Activated naive CD4-positive, alpha-beta T cell treated with anti-CD3 and anti-CD28 coated beads for 36 hours (primary cell): ENCODE measurements at places on chromosomes 2 and 18. TPM values are rescaled to one million over a fixed set of nuclear protein-coding genes. Genes with fewer than 3 reads are reported as not detected.

- no peak for DNase-seq
Measured at GRCh38 chr18:8496186-8496585, 113.1 kb upstream of the RAB12 start.

- no peak for DNase-seq
Measured at GRCh38 chr2:9663008-9663879, 32.4 kb upstream of the YWHAQ start.

The CHRNG gene
- not detected for total RNA-seq

- no peak for DNase-seq
Measured at GRCh38 chr2:189147361-189147760, 32.2 kb downstream of the COL5A2 start.

The ANKRD62 gene
- total RNA-seq, result not detected

- DNase-seq, result peak; percentile 75
Measured at GRCh38 chr2:171160119-171160955, at the start of gene TLK1. TLK1 (minus strand) TSS chr2:171160893; CDS start chr2:171160428, 465 bp downstream.

DNA sequence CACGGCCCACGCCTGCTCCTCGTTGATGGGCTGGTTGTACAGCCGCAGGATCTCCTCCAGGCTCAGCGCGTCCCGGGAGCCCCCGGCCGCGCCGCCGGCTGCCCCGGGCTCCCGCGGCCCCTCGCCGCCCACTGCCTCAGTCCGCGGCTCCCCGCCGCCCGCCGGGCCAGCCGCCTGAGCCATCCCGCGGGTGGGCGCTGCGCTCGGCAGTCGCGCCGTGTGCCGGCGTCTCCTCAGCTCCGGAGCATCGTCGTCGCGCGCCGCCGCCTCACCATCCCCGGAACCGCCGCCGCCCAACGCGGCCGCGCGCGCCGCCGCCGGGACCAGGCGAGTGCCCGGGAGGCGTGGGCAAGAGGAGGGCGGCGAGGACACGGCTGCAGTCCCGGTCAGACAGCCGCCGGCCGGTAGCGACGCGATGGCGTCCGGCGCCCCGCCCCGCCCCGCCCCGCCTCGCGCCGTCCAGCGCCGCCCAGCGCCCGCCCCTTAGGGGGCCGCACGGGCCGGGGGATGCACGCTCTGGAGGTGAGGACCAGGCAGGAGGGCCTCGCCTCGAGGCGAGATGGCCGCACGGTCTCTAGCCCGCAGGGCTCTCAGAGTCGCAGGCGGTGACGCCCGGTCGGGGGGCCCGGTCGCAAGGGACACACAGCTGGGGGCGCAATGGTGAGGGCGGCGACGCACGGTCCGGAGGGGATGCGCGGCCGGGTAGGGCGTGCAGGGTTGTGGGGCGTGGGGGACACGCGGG is at the start of gene SPIRE1:
TSS of gene SPIRE1 (minus strand) at position 424 of the 742 bp plus-strand sequence. CDS start at position 183, 241 bp downstream.
- DNase-seq, result peak; percentile 34

The ABCA12 gene
- not detected for total RNA-seq
